ENCODE measurements at places on chromosomes 5 and 9. TPM values are rescaled to one million over a fixed set of nuclear protein-coding genes. Genes with fewer than 3 reads are reported as not detected.
A peak's percentile ranks its signal among the peaks of the same experiment; 100 is the strongest.

- no peak for DNase-seq
Measured at GRCh38 chr9:78671785-78672184, 374.9 kb downstream of the PSAT1 start.

GRCh38 chr9:137646341-137646740, 27.5 kb downstream of the EHMT1 start:
- no peak for DNase-seq

- peak; percentile 89 for DNase-seq
Measured at GRCh38 chr9:129270205-129270604, 92.1 kb upstream of the IER5L start.

- no peak for DNase-seq
Measured at GRCh38 chr9:84139296-84140070, 158.9 kb downstream of the RMI1 start.

DNA sequence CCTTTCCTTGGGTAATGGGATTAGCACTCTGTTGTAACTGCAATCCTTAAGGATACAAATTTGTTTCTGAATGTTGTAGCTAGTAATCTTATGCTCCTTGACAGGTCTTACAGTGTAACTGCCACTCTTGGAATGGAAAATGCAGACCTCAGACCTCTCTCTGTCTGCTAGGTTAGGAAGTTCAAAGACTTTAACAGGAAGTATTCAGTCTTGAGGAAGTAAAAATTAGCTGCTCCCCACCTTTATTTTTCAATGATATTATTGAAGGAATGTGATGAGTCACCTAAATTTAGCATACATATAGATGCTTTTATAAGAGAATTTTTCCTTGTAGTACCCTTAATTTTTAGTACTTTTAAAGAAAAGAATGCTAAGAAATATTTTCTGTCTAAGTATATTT, 71.5 kb downstream of the PAM start:
- DNase-seq: no peak

GRCh38 chr5:140540227-140540626, 7.2 kb upstream of the EIF4EBP3 start:
- DNase-seq: no peak

GRCh38 chr5:41347569-41347968, 134.2 kb upstream of the C6 start:
- DNase-seq: no peak

Gene MUSK
- total RNA-seq: not detected

Gene SPATA24
- total RNA-seq: 4.4 TPM

Gene ARAP3
- total RNA-seq: 6.1 TPM

Gene CENPH
- total RNA-seq: 6.0 TPM

Gene GPR151
- not detected for total RNA-seq

Data from CD4-positive, CD25-positive, alpha-beta regulatory T cell (primary cell).